ENCODE measurements at places on chromosomes 6 and 20. TPM values are rescaled to one million over a fixed set of nuclear protein-coding genes. Genes with fewer than 3 reads are reported as not detected.

IL17A gene
- total RNA-seq: 5.5 TPM

GRCh38 chr6:90294989-90295853 is 1.4 kb downstream of the BACH2 start:
- DNase-seq: peak; percentile 59
- peaks cover 33% of the 10 kb centered on the region for H3K4me1 ChIP-seq
- peak overlapping the region; percentile 74 for H3K27ac ChIP-seq
- H3K36me3 ChIP-seq: peaks cover 25% of the 10 kb centered on the region
- H3K4me3 ChIP-seq: peak overlapping the region; percentile 87

DNA sequence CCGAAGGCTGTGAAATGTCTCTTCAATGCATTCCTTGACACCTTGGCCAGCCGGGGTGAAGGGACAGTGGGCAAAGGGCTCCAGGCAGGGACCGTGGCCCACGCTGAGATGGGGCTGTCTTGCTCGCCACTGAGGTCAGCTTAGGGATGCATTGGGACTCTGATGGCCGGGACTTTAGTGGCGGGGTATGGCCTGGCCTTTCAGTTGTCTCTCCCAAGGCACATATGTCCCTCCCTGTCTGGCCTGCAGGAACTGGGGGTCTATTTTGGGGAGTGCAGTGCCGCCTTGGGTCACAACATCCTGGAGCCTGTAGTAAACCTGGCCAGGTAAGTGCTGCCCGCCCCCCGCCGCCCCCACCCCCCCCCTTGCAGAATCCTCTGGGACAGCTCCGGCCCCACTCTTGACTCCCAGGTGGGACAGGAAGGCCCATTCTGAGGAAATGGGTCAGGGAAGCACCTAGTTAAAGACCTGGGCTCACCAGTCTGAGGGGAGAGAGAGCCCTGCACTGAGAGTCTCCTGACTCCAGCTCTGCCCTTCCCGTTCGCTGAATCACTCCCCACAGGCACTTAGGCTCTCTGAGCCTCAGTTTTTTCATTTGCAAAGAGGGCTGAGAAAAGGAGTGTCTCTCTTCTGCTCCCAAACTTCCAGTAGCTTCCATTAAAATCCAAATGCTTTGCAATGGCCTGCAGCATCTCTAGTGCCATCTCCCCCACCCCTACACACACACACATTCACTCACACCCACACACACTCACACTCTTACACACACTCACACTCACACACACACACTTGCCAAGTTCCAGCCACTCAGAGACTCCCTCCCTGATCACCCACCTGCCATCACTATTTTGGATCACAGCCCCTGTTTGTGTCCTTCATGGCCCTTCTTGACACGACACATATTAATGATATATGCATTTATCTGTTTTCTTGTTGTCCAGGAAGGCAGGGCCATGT is 33.1 kb downstream of the RAB44 start:
- no peak for DNase-seq
- H3K4me3 ChIP-seq: no peak overlapping the region
- no peak overlapping the region for H3K27ac ChIP-seq
- H3K27me3 ChIP-seq: no peaks in the 10 kb centered on the region
- H3K36me3 ChIP-seq: no peaks in the 10 kb centered on the region

GRCh38 chr6:158064725-158065251 is 83.1 kb downstream of the SYNJ2 start:
- H3K4me3 ChIP-seq: no peak overlapping the region
- H3K27me3 ChIP-seq: no peaks in the 10 kb centered on the region
- H3K36me3 ChIP-seq: peaks cover 42% of the 10 kb centered on the region
- no peak for DNase-seq
- no peak overlapping the region for H3K27ac ChIP-seq

GRCh38 chr6:14674867-14675648 is 557.5 kb downstream of the CD83 start:
- H3K36me3 ChIP-seq: peaks cover 3% of the 10 kb centered on the region
- no peak overlapping the region for H3K4me3 ChIP-seq
- H3K27ac ChIP-seq: peak overlapping the region; percentile 47

- no peak overlapping the region for H3K4me3 ChIP-seq
- DNase-seq: no peak
- peaks cover 3% of the 10 kb centered on the region for H3K4me1 ChIP-seq
- no peak overlapping the region for H3K27ac ChIP-seq
Measured at GRCh38 chr20:52843425-52843824, 128.7 kb upstream of the TSHZ2 start.

C20orf144 gene
- 0.33 TPM for total RNA-seq

- H3K27me3 ChIP-seq: peaks cover 22% of the 10 kb centered on the region
- H3K4me1 ChIP-seq: peaks cover 30% of the 10 kb centered on the region
- peak overlapping the region; percentile 90 for H3K27ac ChIP-seq
- H3K36me3 ChIP-seq: peaks cover 3% of the 10 kb centered on the region
- peak; percentile 86 for DNase-seq
Measured at GRCh38 chr6:27902335-27903314, 9.6 kb downstream of the OR2B2 start.

LIN28B gene
- total RNA-seq: not detected

DNA sequence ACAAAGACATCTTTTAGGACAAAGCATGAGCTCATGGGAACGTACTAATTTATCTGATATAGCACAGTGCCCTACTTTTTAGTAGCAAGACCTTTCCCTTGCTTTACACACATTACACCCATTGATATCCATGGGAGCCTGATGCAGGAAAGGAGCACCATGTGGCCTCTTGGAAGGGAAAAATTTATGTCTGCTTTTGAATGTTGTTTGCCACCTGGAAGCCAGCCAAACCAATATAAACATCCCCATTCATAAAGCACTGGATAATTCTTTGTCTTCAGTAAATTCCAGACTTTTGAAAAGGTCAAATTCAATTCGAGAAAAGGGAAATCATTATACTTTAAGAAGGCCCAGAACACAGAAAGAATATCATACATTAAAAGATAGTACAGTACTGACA is 152.3 kb upstream of the BEND6 start:
- H3K4me1 ChIP-seq: no peaks in the 10 kb centered on the region
- no peak overlapping the region for H3K4me3 ChIP-seq
- no peak for DNase-seq
- H3K27me3 ChIP-seq: peaks cover 3% of the 10 kb centered on the region

DNA sequence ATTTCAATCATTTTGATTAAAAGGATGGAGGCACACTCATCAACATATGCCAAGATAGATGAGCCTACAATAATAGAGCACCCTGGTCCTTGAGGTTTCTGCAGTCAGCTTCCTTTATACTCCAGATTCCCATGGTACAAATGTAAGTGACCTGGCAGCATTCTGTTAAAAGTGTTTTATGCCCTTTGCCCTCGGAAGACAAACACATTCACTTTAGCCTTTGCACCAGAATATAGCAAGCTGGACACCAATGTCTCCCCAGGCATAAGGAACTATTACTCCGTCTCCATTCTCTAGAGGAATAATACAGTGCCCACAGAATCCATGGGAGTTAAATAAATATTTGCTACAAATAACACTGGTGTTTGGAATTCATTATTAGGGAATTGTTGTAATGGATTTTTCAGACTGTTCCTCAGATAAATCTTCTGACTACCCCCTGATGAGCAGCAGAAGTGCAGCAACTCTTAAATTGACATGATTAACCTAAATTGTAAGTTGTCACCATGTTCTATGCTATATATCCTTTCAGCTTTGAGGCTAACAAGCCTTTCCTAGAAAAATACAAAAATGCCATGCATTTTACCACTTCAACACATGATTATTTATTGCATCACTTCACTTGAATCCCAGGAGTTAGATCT is 340.2 kb downstream of the TBC1D32 start:
- no peak for DNase-seq
- no peaks in the 10 kb centered on the region for H3K27me3 ChIP-seq
- H3K27ac ChIP-seq: no peak overlapping the region
- no peak overlapping the region for H3K4me3 ChIP-seq

ARMC12 gene
- total RNA-seq: 0.40 TPM

- peaks cover 7% of the 10 kb centered on the region for H3K4me1 ChIP-seq
- H3K36me3 ChIP-seq: peaks cover 19% of the 10 kb centered on the region
- H3K4me3 ChIP-seq: no peak overlapping the region
- no peak for DNase-seq
- no peak overlapping the region for H3K27ac ChIP-seq
- H3K27me3 ChIP-seq: peaks cover 23% of the 10 kb centered on the region
Measured at GRCh38 chr20:63518351-63518861, 2.2 kb upstream of the PPDPF start.

DNA sequence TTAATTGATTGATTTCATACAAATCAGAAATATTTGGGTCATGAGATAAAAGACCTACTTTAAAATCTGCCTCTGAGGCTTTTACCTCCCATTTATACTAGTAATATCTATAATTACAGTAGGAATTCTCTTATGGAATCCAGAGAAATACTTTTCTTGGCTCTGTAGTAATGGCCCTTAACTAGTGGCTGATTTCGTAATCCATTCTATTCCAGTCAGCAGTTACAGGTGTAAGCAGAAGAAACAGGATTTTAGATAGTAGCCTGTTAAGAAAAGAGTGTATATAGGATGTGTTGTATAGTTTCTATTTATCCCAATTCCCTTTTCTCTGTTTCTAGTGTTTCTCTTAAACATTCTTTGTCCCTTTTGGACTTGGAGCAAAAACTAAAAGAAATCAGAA is 21.2 kb downstream of the PEX3 start:
- no peaks in the 10 kb centered on the region for H3K27me3 ChIP-seq
- DNase-seq: no peak

BPI gene
- not detected for total RNA-seq

DNA sequence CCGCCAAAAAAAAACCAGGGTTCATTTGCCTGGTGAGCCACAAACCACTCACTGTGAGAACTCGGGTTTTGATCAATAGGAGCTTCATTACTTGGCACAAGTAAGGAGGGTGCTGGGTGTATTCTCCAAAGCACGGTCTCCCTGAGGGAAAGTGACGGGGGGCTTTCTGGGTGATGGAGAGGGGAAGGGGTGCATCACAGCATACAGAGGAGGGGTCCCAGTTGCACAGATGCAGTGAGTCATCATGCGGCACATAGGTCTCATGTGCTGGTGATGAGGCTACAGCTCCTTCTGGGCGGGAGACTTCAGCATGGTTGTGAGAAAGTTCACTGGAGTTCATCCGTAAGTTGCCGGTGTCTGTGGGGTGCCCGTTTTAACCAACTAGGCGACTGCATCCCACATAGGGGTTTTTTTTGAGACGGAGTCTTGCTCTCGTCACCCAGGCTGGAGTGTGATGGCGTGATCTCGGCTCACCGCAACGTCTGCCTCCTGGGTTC is 36.2 kb downstream of the SUN5 start:
- H3K27ac ChIP-seq: no peak overlapping the region
- H3K27me3 ChIP-seq: no peaks in the 10 kb centered on the region
- no peak overlapping the region for H3K4me3 ChIP-seq
- DNase-seq: peak; percentile 36
- peaks cover 60% of the 10 kb centered on the region for H3K4me1 ChIP-seq

KHDC1 gene
- total RNA-seq: 8.5 TPM

DNA sequence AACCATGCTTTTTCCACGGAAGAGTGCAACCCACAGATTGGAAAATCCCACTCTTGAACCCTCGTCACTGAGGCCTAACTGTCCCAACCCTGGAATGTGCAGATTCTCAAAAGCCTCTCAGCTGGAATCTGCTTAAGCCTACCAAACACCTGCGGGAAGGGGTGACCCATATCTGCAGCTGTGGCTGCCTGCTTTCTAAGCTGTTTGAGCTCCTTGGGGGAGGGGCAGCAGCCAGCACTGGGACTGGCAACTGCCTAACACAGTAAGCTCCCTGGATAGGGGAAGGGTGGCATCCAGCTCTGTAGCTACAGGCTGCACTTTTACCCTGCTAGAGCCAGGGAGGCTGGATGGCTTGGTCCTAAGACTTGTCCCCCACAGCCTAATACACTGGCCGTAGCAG is 579.6 kb downstream of the COL12A1 start:
- H3K27me3 ChIP-seq: no peaks in the 10 kb centered on the region
- no peaks in the 10 kb centered on the region for H3K36me3 ChIP-seq
- no peak overlapping the region for H3K4me3 ChIP-seq
- H3K27ac ChIP-seq: no peak overlapping the region
- no peaks in the 10 kb centered on the region for H3K4me1 ChIP-seq
- DNase-seq: no peak

GRCh38 chr6:36821581-36822335 is 17.5 kb downstream of the CPNE5 start:
- peaks cover 11% of the 10 kb centered on the region for H3K27me3 ChIP-seq
- H3K27ac ChIP-seq: no peak overlapping the region
- H3K4me1 ChIP-seq: peaks cover 11% of the 10 kb centered on the region
- no peak overlapping the region for H3K4me3 ChIP-seq

RRBP1 gene
- 85.7 TPM for total RNA-seq

DNA sequence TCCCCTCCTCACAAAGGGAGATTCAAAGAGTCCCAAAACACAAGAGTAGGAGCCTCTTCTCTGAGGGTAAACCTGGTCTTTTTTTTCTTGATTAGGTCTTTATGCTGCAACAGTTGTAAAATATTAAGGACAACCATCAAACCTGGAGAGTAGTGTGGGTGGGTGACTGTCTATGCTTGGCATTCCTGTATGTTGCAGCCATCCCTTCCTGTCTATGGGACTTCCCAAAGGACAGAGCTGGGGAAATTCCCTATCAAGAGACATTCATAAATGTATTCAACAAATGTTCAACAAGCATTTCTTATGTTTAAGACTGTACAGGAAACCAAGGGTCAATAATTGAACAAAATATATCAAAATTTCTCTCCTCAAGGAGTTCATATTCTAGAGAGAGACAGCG is 5.5 kb downstream of the BTN2A2 start:
- H3K4me1 ChIP-seq: peaks cover 26% of the 10 kb centered on the region
- peaks cover 59% of the 10 kb centered on the region for H3K36me3 ChIP-seq
- H3K27me3 ChIP-seq: no peaks in the 10 kb centered on the region
- DNase-seq: no peak
- H3K27ac ChIP-seq: no peak overlapping the region

DNA sequence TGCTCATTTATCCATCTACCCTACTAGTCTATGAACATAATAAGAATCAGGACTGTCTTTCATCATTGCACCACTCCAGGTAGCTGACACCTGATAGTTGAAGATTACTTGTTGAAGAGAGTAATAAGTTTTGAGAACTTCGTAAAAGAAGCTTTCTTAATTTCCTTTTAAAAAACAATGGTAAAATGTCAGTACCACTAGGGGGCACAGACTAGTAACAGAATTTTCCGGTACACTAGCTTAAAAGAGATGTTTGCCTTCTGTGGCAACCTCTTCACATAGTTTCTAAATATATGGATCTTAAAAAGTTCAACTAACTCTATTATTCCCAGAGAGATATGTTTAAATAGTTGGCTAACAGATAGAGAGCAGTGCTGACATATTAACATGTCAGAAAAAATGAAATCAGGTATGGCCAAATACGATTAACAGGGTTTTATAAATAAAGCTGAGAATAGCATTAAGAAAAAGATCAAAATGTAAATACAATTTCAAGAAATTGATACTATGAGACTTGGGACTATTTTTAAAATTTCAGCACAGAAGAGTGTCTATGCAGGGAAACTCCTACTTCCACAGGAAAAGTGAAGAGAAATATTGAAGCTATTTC is 5.4 kb upstream of the KCNQ5 start:
- DNase-seq: no peak
- no peaks in the 10 kb centered on the region for H3K36me3 ChIP-seq
- peaks cover 32% of the 10 kb centered on the region for H3K4me1 ChIP-seq
- peaks cover 21% of the 10 kb centered on the region for H3K27me3 ChIP-seq
- no peak overlapping the region for H3K4me3 ChIP-seq

CFAP206 gene
- not detected for total RNA-seq
